ENCODE measurements at places on chromosomes 1 and 21. TPM values are rescaled to one million over a fixed set of nuclear protein-coding genes. Genes with fewer than 3 reads are reported as not detected.

- H3K36me3 ChIP-seq, result no peaks in the 10 kb centered on the region
- no peak overlapping the region for H3K4me3 ChIP-seq
- H3K4me1 ChIP-seq, result no peaks in the 10 kb centered on the region
- no peak overlapping the region for H3K27ac ChIP-seq
- H3K27me3 ChIP-seq, result no peaks in the 10 kb centered on the region
- no peak for DNase-seq
Measured at GRCh38 chr1:194538453-194538852, 1352.0 kb upstream of the B3GALT2 start.

Gene UHMK1
- total RNA-seq, result 59.0 TPM

DNA sequence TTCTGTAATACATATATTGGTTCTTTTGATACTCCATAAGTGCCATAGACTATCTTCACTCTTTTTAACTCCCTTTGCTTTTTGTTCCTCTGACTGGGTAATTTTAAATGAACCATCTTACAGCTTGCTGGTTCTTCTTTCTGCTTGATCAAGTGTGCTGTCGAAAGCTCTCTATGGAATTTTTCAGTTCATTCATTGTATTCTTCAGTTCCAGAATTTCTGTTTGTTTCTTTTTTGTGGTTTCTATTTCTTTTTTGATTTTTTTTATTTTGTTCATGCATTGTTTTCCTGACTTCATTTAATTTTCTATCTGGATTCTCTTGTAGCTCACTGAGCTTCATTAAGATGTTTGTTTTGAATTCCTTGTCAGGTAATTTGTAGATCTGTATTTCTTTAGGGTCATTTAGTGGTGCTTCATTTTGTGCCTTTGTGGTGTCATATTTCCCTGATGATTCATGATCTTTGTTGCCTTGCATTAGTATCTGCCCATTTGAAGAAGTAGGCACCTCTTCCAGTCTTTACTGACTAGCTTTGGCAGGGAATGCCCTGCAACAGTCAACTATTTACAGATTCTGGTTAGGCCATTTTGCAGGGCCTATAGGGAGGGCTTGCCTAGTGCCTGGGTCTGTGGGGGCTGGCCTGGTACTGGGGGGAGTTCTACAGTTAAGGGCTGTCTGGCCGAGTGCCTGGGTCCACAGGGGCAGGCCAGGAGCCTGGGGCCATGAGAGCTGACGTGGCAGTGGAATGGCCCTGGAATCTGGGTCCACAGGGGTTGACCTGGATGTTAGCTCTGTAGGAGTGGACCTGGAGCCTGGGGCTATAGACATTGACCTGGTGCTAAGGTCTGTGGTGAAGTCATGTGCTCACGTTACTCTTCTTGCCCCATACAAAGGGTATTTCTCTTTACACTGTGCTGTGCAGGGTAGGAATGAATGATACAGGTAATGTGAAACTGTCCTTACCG, 89.7 kb downstream of the MAGI3 start:
- H3K27me3 ChIP-seq, result no peaks in the 10 kb centered on the region
- H3K4me3 ChIP-seq, result no peak overlapping the region
- H3K27ac ChIP-seq, result no peak overlapping the region
- DNase-seq, result no peak
- H3K36me3 ChIP-seq, result no peaks in the 10 kb centered on the region

- no peaks in the 10 kb centered on the region for H3K36me3 ChIP-seq
- no peaks in the 10 kb centered on the region for H3K27me3 ChIP-seq
Measured at GRCh38 chr21:35265170-35265877, 216.2 kb upstream of the RUNX1 start.

Gene CELSR2
- 4.2 TPM for total RNA-seq

GRCh38 chr1:33617451-33617850, 145.0 kb downstream of the ZSCAN20 start:
- H3K4me1 ChIP-seq, result no peaks in the 10 kb centered on the region
- H3K4me3 ChIP-seq, result no peak overlapping the region
- no peak for DNase-seq

Gene DNM3
- 1.7 TPM for total RNA-seq

- no peak overlapping the region for H3K4me3 ChIP-seq
- peaks cover 16% of the 10 kb centered on the region for H3K4me1 ChIP-seq
- peaks cover 7% of the 10 kb centered on the region for H3K36me3 ChIP-seq
- H3K27me3 ChIP-seq, result no peaks in the 10 kb centered on the region
Measured at GRCh38 chr21:34517491-34518245, 5.7 kb upstream of the KCNE1 start.

- H3K27me3 ChIP-seq, result no peaks in the 10 kb centered on the region
- H3K27ac ChIP-seq, result no peak overlapping the region
- peak; percentile 97 for DNase-seq
- no peaks in the 10 kb centered on the region for H3K4me1 ChIP-seq
- H3K4me3 ChIP-seq, result peak overlapping the region; percentile 49
- no peaks in the 10 kb centered on the region for H3K36me3 ChIP-seq
Measured at GRCh38 chr1:85061711-85062424, 13.6 kb upstream of the MCOLN3 start.

DNA sequence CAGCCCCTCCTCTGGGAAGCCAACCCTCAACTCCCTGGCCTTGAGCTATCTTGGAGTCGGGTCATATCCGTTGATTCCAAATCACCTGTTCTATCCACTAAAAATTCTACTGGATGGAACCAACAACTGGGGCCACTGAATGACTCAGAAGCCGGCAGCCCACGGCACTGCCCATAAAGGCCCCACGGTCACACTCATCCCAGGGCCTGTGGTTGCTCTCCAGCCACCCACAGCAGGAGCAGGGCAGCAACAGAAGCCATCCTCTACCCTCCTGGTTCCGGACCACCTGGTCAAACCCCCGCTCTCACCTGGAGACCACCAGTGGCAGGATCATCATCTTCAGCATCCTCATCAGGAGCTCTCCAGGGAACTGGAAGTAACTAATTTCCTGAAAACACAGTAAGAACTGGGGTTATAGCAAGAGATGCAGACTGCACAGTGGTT, 8.4 kb downstream of the SLC1A7 start:
- no peak for DNase-seq
- H3K4me1 ChIP-seq, result no peaks in the 10 kb centered on the region
- no peaks in the 10 kb centered on the region for H3K36me3 ChIP-seq
- H3K27ac ChIP-seq, result no peak overlapping the region

Gene CDC20
- total RNA-seq, result 201 TPM

Gene TRPM2
- 4.2 TPM for total RNA-seq

DNA sequence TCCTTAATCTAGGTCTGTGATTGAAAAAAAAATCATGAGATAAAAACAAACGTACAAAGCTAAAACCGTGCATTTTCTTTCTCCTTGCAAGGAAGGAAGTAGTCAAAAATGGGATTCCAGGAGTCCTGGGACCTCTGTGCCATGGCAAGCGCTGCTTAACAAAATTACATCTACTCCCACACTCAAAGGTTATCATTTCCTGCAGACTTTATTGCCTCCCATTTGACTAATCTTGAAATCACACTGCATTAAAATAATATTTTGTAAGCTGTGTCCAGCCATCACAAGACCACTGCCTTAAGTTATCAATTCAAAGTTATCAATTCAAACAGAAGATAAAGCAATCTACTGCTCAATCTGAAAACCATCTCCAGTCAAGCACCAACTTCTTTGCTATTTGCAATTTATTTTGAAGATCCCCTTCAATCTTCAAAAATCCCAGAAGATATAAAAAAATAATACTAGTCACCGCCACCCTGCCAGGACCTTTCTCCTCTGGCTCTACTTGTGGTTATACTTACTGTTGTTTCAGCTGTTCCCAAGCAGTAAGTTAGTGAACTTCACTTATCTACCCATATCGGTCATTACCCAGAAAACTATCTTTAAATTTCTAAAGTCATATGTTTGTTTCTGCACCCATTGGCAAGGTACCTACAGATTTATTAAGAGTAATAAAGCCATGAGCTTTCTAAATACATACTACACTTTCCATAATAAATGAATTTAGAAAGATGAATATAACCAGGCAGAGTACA, 38.1 kb upstream of the RAP1GAP start:
- no peaks in the 10 kb centered on the region for H3K36me3 ChIP-seq
- H3K4me3 ChIP-seq, result no peak overlapping the region
- no peaks in the 10 kb centered on the region for H3K4me1 ChIP-seq
- DNase-seq, result no peak

DNA sequence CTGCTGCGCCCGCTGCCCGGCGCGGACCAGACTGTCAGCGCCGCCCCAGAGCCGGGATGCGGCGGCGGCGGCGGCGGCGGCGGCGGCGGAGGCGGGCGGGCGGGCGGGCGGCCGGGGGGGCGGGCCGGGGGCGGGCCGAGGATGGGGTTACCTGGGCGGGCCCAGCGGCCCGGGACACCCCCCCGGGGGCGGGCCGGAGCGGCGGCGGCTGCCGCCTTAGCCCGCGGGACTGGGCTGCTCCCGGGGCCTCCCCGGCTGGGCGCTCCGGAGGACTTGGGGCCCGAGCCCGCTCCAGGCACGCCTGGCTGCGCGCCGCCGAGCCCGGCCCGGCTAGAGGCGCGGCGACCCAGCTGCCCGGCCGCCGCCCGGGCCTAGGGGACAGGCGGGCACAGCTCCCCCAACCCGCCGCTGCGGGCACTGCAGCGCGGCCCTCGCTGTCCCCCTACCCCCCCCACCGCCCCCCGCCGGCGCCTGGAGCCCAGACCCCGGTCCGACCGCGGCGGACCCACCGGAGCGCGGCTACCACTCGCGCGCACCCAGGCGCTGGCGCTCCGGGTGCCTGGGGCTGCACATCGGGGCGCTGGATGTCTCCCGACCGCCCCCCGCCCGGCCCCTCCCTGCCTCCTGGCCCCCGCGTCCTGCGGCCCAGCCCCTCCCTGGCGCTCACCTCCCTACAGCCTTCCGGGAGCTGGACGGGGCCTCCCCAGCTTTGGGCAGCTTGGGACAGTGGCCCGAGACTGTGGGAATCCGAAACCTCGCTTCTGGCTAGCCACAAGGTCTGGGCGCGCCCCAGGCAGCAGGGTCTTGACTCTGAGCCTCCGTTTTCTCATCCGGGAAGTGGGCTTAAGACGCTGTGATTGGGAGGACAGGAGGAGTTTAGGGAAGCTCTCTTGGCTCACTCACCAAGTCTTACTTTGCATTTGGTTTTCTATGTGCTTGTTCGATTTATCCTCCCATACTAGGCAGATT, at the start of gene WNT4:
Gene WNT4, minus strand, starts transcription at position 33 of the 969 bp plus-strand sequence. CDS start 175 bp downstream, outside the sequence.
- no peak within 1 kb of the TSS for H3K27ac ChIP-seq
- no peak for DNase-seq
- no peaks in the 10 kb centered on the region for H3K36me3 ChIP-seq
- H3K4me3 ChIP-seq, result peak within 1 kb of the TSS; percentile 52
- no peaks in the 10 kb centered on the region for H3K4me1 ChIP-seq

GRCh38 chr21:44932408-44933181, 7.2 kb upstream of the SLX9 start:
- H3K4me3 ChIP-seq, result peak overlapping the region; percentile 44
- no peak overlapping the region for H3K27ac ChIP-seq
- peaks cover 39% of the 10 kb centered on the region for H3K27me3 ChIP-seq
- H3K36me3 ChIP-seq, result no peaks in the 10 kb centered on the region
